ENCODE measurements at places on chromosomes 1 and 21. TPM values are rescaled to one million over a fixed set of nuclear protein-coding genes. Genes with fewer than 3 reads are reported as not detected.
A peak's percentile ranks its signal among the peaks of the same experiment; 100 is the strongest.

Gene KCNA3
- total RNA-seq, result 124 TPM

Gene NTNG1
- not detected for total RNA-seq

Gene PTPRC
- 974 TPM for total RNA-seq

Gene MEX3A
- total RNA-seq, result not detected

Gene SOAT1
- total RNA-seq, result 51.2 TPM

DNA sequence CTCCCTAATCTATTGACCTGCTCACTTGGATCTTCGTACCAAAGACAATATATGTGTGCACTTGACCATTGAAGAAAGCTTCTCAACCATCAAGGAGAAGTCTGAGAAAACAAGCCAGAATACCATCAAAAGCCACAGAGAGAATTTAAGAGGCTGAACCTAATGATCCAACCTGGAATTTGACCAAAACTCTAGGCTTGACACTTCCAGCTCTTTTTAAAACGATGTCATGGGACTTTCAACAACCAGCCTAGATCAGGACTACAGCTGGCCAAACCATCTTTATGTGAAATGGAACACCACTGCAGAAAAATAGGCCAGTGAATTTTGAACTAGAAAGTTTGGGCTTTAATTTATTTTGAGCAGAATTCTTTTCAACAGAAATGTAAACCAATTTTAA lies 444.4 kb downstream of the LTN1 start:
- no peak overlapping the region for H3K4me3 ChIP-seq
- H3K36me3 ChIP-seq, result no peaks in the 10 kb centered on the region
- H3K4me1 ChIP-seq, result no peaks in the 10 kb centered on the region
- H3K27me3 ChIP-seq, result no peaks in the 10 kb centered on the region
- no peak for DNase-seq

- H3K4me1 ChIP-seq, result peaks cover 2% of the 10 kb centered on the region
- H3K36me3 ChIP-seq, result peaks cover 8% of the 10 kb centered on the region
- H3K27me3 ChIP-seq, result no peaks in the 10 kb centered on the region
- H3K4me3 ChIP-seq, result no peak overlapping the region
- no peak for DNase-seq
- no peak overlapping the region for H3K27ac ChIP-seq
Observed at GRCh38 chr1:151885479-151885878, 23.8 kb downstream of the THEM4 start.

GRCh38 chr1:22163564-22163963 lies 20.7 kb upstream of the WNT4 start:
- no peaks in the 10 kb centered on the region for H3K27me3 ChIP-seq
- no peak for DNase-seq
- no peak overlapping the region for H3K4me3 ChIP-seq
- no peak overlapping the region for H3K27ac ChIP-seq
- H3K36me3 ChIP-seq, result no peaks in the 10 kb centered on the region

GRCh38 chr1:227941509-227942020 lies 6.2 kb downstream of the WNT9A start:
- no peaks in the 10 kb centered on the region for H3K27me3 ChIP-seq
- no peaks in the 10 kb centered on the region for H3K36me3 ChIP-seq
- DNase-seq, result no peak
- no peak overlapping the region for H3K27ac ChIP-seq
- H3K4me3 ChIP-seq, result no peak overlapping the region
- peaks cover 6% of the 10 kb centered on the region for H3K4me1 ChIP-seq

DNA sequence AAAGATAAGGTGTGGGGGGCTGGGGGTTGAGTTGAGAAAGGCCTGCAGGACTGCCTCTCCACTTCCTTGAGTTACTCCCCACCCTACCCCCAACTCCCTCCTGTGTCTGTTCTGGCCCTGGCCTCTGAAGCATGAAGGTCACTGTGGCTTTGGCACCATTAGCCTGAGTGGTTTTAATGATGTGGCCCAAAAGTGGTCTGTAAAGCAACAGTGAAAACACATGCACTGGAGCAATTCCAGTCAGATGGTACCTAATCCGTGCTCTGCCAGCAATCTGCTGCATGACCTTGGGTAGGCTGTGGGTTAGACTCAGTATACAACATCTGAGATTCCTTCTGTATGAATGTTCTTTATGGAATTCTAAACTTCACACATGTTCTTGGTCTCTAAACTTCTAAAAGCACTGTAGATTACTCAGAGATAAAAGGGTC lies 86.5 kb upstream of the ATP1A1 start:
- no peak for DNase-seq
- H3K4me3 ChIP-seq, result no peak overlapping the region
- H3K27me3 ChIP-seq, result no peaks in the 10 kb centered on the region
- no peaks in the 10 kb centered on the region for H3K4me1 ChIP-seq
- H3K27ac ChIP-seq, result no peak overlapping the region

DNA sequence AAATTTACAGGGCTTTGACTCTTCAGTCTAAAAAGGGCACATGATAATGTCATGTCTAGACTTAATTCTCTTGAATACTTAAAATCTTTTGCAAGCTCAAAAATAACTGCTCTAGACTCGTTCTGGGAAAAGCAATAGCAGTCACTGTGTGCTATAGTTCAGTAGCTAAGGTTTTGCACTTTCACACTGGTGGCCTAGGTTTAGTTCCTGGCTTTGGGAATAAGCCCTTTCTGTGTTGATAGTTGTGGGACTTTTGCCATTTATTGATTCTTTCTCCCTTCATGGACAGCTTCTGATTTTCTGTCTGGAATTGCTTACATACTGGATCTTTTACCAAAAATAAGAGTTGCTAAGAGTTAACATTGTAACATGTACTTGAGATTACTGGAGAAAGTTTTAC lies 151.2 kb downstream of the TRIM33 start:
- H3K4me3 ChIP-seq, result no peak overlapping the region
- DNase-seq, result no peak
- H3K27ac ChIP-seq, result no peak overlapping the region
- no peaks in the 10 kb centered on the region for H3K27me3 ChIP-seq
- no peaks in the 10 kb centered on the region for H3K36me3 ChIP-seq

GRCh38 chr1:84297546-84298244 lies 3.8 kb upstream of the SAMD13 start:
- H3K36me3 ChIP-seq, result no peaks in the 10 kb centered on the region
- no peak overlapping the region for H3K27ac ChIP-seq
- H3K4me1 ChIP-seq, result peaks cover 26% of the 10 kb centered on the region
- DNase-seq, result no peak
- H3K27me3 ChIP-seq, result peaks cover 3% of the 10 kb centered on the region

DNA sequence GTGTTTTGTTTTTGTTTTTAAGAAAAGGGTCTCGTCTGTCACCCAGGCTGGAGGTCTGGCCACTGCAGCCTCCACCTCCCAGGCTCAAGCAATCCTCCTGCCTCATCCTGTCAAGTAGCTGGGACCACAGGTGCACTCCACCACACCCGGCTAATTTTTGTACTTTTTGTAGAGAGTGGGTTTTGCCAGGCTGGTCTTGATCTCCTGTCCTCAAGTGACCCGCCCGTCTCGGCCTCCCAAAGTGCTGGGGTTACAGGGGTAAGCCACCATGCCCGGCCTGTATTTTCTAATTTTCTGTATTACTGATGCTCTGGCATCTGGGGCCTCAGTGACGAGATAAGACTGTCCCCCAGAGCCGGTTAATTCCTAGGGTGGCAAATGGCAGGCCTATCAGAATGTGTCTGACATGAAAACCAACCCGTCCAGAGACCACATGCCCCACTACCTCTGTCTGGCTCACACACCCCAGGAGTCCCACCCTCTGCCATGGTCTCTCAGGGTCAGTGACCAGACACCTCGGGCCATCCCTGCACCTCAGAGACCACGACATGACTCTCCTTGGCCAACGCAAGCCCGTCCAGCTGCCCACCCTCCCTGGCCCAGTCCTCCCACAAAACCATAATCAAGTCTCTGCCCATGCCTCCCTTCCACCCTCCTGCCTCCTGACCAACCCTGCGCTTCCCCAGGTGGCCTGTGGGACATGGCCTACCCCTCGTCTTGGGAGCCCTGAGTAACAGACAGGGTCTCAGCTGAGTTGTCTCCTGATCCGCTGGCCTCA lies 12.5 kb downstream of the NPHP4 start:
- no peaks in the 10 kb centered on the region for H3K36me3 ChIP-seq
- H3K4me1 ChIP-seq, result peaks cover 8% of the 10 kb centered on the region
- DNase-seq, result no peak
- H3K4me3 ChIP-seq, result no peak overlapping the region
- H3K27me3 ChIP-seq, result no peaks in the 10 kb centered on the region

DNA sequence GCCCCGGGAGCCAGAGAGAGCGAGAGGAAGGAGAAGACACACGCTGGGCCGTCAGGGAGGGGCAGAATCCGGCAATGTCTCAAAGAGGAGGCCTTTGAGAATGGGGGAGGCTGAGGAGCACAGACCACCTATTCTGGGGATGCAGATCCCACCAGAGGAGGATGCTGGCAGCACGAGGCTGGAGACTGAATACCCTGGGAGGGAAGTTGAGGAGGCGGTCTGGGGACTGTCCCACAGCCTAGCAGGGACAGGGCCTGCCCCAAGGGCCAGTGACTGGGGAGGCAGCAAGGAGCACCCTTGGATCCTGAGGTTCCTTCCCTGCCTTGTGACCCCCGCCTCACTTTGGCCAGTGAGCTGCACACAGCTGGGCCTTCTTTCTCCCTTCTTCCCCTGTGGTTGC lies 49.2 kb downstream of the SLC37A1 start:
- DNase-seq, result no peak
- no peak overlapping the region for H3K27ac ChIP-seq
- no peak overlapping the region for H3K4me3 ChIP-seq
- H3K4me1 ChIP-seq, result no peaks in the 10 kb centered on the region
- peaks cover 30% of the 10 kb centered on the region for H3K36me3 ChIP-seq

GRCh38 chr1:167746988-167747655 lies 25.3 kb downstream of the MPZL1 start:
- H3K36me3 ChIP-seq, result no peaks in the 10 kb centered on the region
- no peaks in the 10 kb centered on the region for H3K4me1 ChIP-seq
- H3K27me3 ChIP-seq, result no peaks in the 10 kb centered on the region
- no peak overlapping the region for H3K27ac ChIP-seq
- no peak for DNase-seq

DNA sequence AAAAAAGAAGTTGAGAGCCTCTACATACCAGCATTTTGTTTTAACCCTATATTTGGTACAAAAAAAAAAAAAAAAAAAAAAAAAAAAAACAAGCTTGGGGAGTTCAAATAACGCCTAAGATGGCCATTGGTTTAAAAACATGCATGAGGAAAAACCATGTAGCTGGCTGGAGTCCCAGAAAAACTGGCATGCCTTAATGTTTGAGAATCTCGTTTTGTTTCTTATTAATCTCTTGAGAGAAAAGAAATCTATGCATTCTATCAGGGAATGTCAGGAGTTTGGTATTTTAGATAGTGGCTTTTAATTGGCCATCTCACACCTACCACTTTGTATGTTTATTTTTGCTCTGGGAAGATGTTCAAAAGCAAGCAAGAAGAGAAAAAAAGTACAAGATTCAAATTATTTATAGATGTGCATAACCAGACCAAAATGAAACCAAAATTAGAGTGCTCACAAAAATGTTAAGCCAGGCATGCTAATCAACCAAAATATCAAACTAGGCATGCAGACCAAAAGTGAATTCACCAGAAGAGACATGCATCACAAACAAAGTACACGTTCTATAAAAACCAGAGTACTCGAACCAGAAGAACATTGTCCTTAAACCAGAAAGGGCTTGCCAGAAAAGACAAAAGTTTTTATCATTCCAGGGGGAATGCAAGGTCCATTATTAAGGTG lies 156.6 kb downstream of the AK5 start:
- H3K27ac ChIP-seq, result no peak overlapping the region
- no peaks in the 10 kb centered on the region for H3K27me3 ChIP-seq
- peaks cover 31% of the 10 kb centered on the region for H3K4me1 ChIP-seq
- H3K4me3 ChIP-seq, result no peak overlapping the region
- DNase-seq, result no peak
- H3K36me3 ChIP-seq, result no peaks in the 10 kb centered on the region

GRCh38 chr1:24964811-24965570 lies 34.9 kb upstream of the RUNX3 start:
- H3K4me3 ChIP-seq, result peak overlapping the region; percentile 69
- DNase-seq, result peak; percentile 95
- peak overlapping the region; percentile 69 for H3K27ac ChIP-seq

GRCh38 chr1:32965251-32965747 lies 690 bp upstream of the RNF19B start:
- H3K27ac ChIP-seq, result peak overlapping the region; percentile 54
- peak overlapping the region; percentile 76 for H3K4me3 ChIP-seq
- H3K4me1 ChIP-seq, result peaks cover 35% of the 10 kb centered on the region
- no peak for DNase-seq

DNA sequence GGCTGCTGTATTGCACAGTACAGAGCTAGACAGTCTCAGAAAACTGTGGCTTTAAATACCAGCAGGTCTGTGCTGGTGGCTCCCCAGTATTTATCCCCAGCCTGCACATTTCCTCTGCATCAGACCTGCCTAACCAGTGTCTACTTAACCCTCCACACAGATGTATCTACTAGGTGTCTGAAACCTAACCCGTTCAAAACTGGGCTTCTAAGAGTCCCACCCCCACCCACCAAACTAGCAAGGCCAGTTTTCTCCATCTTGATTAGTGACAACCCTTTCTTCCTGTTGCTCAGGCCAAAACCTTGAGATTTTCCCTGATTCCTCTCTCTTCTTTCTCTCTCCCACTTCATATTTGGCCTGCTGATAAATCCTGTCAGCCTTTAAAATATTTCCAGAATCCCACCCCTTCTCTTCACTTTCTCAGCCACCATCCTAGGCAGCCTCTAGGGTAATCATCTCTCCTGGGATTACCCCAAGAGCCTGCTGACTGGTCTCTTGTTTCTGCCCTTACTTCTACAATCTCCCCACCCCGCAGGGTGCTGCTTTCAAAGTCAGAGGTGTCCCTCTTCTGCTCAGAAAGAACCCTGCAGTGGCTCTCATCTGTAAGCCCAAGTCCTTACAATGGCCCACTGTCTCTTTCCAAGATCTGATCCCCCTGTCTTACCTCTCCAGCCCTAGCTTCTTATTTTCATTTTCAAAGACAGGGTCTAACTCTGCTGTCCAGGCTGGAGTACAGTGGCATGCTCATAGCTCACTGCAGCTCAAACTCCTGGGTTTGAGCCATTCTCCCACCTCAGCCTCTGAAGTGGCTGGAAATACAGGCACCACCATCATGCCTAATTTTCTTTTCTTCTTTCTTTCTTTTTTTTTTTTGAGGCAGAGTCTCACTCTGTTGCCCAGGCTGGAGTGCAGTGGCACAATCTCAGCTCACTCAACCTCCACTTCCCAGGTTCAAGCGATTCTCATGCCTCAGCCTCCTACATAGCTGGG lies 45.2 kb downstream of the H3-3A start:
- H3K27ac ChIP-seq, result no peak overlapping the region
- H3K4me1 ChIP-seq, result peaks cover 13% of the 10 kb centered on the region
- no peaks in the 10 kb centered on the region for H3K36me3 ChIP-seq
- no peak overlapping the region for H3K4me3 ChIP-seq
- DNase-seq, result no peak

GRCh38 chr1:172278478-172278877 lies 142.0 kb upstream of the C1orf105 start:
- no peaks in the 10 kb centered on the region for H3K36me3 ChIP-seq
- no peak overlapping the region for H3K27ac ChIP-seq
- no peak for DNase-seq
- H3K4me3 ChIP-seq, result no peak overlapping the region
- peaks cover 8% of the 10 kb centered on the region for H3K4me1 ChIP-seq

- DNase-seq, result no peak
- H3K4me1 ChIP-seq, result no peaks in the 10 kb centered on the region
- H3K36me3 ChIP-seq, result peaks cover 31% of the 10 kb centered on the region
- H3K4me3 ChIP-seq, result no peak overlapping the region
- H3K27ac ChIP-seq, result no peak overlapping the region
Observed at GRCh38 chr21:37168666-37169065, 95.6 kb downstream of the TTC3 start.

GRCh38 chr1:158933621-158934020 lies 2.3 kb downstream of the PYHIN1 start:
- H3K36me3 ChIP-seq, result peaks cover 4% of the 10 kb centered on the region
- H3K27ac ChIP-seq, result peak overlapping the region; percentile 45
- H3K4me3 ChIP-seq, result peak overlapping the region; percentile 24
- DNase-seq, result peak; percentile 44
- no peaks in the 10 kb centered on the region for H3K27me3 ChIP-seq
- H3K4me1 ChIP-seq, result peaks cover 40% of the 10 kb centered on the region
